Upper lobe of left lung (tissue), 6 donors: ENCODE measurements at places on chromosomes 3 and 15. TPM values are rescaled to one million over a fixed set of nuclear protein-coding genes. Genes with fewer than 3 reads are reported as not detected.

- H3K36me3 ChIP-seq, result no peaks in the 10 kb centered on the region
- H3K4me3 ChIP-seq, result no peak overlapping the region
- no peaks in the 10 kb centered on the region for H3K27me3 ChIP-seq
- no peak for DNase-seq
These were observed 5.3 kb upstream of the AP3B2 start for GRCh38 chr15:82715003-82715402.

DNA sequence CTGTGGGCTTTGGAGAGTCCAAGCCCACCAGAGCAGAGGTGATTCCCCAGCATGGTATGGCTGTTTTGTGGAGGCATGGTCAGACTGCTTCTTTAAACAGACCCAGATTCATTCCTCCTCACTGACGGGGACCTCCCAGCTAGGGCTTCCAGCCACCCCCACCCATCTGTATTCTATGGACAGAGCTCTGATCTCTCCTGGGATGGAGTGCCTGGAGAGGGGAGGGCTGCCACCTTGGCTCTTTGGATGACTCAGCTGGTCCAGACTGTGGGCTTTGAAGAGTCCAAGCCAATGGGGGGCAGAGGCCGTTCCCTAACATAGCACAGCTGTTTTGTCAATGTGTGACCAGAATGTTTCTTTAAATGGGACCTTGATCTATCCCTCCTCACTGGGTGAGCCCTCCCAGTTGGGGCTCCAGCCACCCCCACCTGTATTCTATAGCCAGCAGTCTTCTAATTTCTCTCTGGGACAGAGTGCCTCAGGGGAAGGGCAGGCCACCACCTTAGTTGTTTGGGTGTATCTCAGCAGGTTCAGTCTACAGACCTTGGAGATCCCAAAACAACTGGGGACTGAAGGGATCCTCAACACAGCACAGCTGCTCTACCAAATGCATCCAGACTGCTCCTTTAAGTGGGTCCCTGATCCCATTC is 122.0 kb upstream of the OSTN start:
- no peaks in the 10 kb centered on the region for H3K4me1 ChIP-seq
- no peak overlapping the region for H3K27ac ChIP-seq
- no peak overlapping the region for H3K4me3 ChIP-seq

DNA sequence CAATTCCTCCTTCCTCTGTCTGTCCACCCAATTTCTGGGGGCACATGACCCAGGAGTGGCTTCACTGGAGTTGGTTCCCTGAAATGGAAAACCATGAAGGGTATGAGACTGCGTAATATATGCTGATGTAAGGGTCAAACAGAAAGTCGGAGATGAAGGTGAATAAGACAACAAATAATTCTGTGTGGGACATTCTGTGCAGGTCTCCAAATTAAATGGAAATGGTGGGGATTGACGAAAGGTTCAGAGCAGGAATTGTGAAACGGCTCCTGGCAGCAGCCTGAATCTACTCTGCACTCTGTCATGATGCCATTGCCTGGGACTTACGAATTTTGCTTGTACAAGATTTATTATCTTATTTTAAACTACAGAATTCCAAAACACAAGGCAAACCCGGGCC is 174.8 kb upstream of the RORA start:
- DNase-seq, result no peak
- H3K27ac ChIP-seq, result no peak overlapping the region
- no peaks in the 10 kb centered on the region for H3K4me1 ChIP-seq
- H3K27me3 ChIP-seq, result no peaks in the 10 kb centered on the region
- H3K36me3 ChIP-seq, result no peaks in the 10 kb centered on the region

DNA sequence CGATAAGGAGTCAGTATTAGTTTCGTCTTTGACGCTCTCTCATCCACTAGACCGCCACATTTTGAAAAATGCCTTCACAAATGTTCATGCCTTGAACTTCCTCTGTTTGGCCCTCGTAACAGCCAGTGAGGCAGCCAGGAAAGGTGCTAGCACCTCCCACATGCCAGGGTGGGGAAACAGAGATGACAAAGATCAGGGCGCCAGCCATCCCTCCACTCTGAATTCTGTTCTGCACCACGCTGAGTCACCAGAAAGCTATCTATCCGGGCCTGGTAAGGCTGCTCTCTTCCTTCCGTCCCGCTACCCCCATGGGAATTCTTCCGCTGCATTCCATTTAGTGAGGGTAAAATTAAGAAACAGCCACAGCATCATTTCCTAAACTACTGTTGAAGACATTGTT is 31.3 kb upstream of the BCL2L10 start:
- H3K4me1 ChIP-seq, result no peaks in the 10 kb centered on the region
- no peaks in the 10 kb centered on the region for H3K36me3 ChIP-seq
- H3K27me3 ChIP-seq, result no peaks in the 10 kb centered on the region
- H3K27ac ChIP-seq, result no peak overlapping the region
- no peak overlapping the region for H3K4me3 ChIP-seq

GRCh38 chr3:183278479-183279088 is 25.5 kb downstream of the B3GNT5 start:
- no peak overlapping the region for H3K4me3 ChIP-seq
- no peaks in the 10 kb centered on the region for H3K36me3 ChIP-seq
- no peak overlapping the region for H3K27ac ChIP-seq
- no peaks in the 10 kb centered on the region for H3K27me3 ChIP-seq
- no peak for DNase-seq

SLC30A4 gene
- total RNA-seq, result 4.2 TPM

C15orf61 gene
- total RNA-seq, result 8.9 TPM

HTR3E gene
- total RNA-seq, result not detected

SSUH2 gene
- total RNA-seq, result 0.79 TPM
